ENCODE measurements at places on chromosomes 5 and 9. TPM values are rescaled to one million over a fixed set of nuclear protein-coding genes. Genes with fewer than 3 reads are reported as not detected.

Gene EQTN
- total RNA-seq: not detected

Gene MPDZ
- total RNA-seq: 39.6 TPM

Gene PAX5
- total RNA-seq: not detected

Gene MEF2C
- 19.1 TPM for total RNA-seq

Gene FBP1
- total RNA-seq: not detected

Gene CD14
- 0.32 TPM for total RNA-seq

Gene ROR2
- 5.8 TPM for total RNA-seq

Gene RAB3C
- not detected for total RNA-seq

Gene FOXD4
- total RNA-seq: 0.16 TPM
